GM04504 (cell line): ENCODE measurements at places on chromosomes 3 and 15.

- no peak for DNase-seq
Observed at GRCh38 chr3:71117572-71118247, 465.8 kb downstream of the FOXP1 start.

GRCh38 chr3:72847282-72847681 lies 963 bp downstream of the SHQ1 start:
- no peak for DNase-seq

- DNase-seq, result no peak
Observed at GRCh38 chr3:192365571-192365970, 361.8 kb downstream of the FGF12 start.

DNA sequence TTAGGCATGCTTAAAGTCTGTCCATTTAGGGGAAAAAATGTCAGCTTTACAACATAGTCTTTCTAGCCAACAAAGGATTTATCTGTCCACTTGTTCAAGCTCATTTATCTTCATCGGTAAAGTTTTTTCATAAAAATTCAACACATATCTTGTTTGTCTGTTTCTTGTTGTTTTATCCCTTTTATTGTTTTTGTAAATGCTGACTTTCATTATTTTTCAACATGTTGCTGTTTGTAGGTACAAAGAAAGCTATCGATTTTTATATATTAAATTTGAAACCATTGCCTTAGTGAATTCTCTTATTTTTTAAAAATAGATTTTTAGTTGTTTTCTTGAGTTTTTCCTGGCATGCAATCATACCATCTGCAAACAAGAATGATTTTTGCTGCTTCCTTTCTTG lies 185.8 kb downstream of the NSMCE3 start:
- no peak for DNase-seq

- no peak for DNase-seq
Observed at GRCh38 chr3:83769791-83770663, 1188.8 kb upstream of the CADM2 start.

- DNase-seq, result no peak
Observed at GRCh38 chr3:143895805-143896204, 47.5 kb upstream of the SLC9A9 start.

GRCh38 chr15:74548241-74548640 lies 7.2 kb downstream of the ARID3B start:
- DNase-seq, result no peak
